NCI-H526 (cell line): ENCODE measurements at places on chromosomes 2 and 18.

- no peak for DNase-seq
These were observed 21.7 kb upstream of the CTAGE1 start for GRCh38 chr18:22439447-22439846.

GRCh38 chr2:96771796-96772618 is 11.3 kb downstream of the CNNM4 start:
- peak; percentile 36 for DNase-seq

GRCh38 chr2:220293966-220294365 is 666.5 kb downstream of the SLC4A3 start:
- no peak for DNase-seq

- no peak for DNase-seq
These were observed 51.0 kb downstream of the EMX1 start for GRCh38 chr2:72968286-72968685.

GRCh38 chr2:29276151-29276550 is 160.9 kb downstream of the CLIP4 start:
- DNase-seq, result no peak

- no peak for DNase-seq
These were observed 410.4 kb downstream of the DSC3 start for GRCh38 chr18:30632071-30632698.

- DNase-seq, result no peak
These were observed 65.8 kb downstream of the RTP5 start for GRCh38 chr2:241935314-241935713.

- no peak for DNase-seq
These were observed 13.9 kb upstream of the DSC1 start for GRCh38 chr18:31176531-31176930.

DNA sequence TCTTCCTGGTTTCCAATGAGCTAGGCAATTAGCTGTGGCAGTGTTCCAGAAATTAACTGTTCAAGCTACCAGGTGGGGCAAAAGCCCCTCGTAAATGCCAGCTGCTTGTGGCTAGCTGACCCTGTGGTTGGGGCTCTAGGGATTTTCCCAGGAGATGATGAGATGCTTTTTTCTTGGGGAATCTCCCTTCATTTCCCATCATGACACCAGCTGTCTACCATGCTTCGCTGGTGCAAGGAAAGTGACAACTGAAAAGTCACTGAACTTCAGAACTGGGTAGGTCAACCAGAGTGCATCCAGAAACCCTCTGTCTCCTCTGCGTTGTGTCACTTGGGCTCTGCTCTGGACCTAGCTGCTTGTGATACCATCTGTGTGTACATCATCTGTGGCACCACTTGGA is 386.5 kb upstream of the DCC start:
- DNase-seq, result no peak

GRCh38 chr2:173249661-173250641 is 104.7 kb upstream of the CDCA7 start:
- DNase-seq, result peak; percentile 83

DNA sequence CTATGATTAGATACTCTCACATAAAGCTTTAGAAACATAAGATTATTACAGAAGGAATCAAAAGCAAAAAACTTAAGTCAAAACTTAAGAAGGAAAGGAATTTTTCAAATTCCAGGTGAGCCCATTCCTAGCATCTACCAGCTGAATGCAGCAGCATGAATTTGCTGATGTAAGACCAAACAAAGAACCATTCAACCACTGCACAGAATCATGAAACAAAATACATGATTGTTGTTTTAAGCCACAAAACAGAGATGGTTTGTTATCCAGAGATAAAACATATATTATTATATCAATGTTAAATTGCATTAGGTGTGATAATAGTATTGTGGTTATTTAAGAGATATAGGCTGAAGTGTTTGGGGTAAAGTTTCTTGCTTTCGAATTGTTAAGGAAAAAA is 29.0 kb downstream of the PIGN start:
- DNase-seq, result no peak

GRCh38 chr2:148814143-148814859 is 60.7 kb upstream of the KIF5C start:
- no peak for DNase-seq

- no peak for DNase-seq
These were observed 28.5 kb downstream of the MAP4K3 start for GRCh38 chr2:39408351-39409136.

DNA sequence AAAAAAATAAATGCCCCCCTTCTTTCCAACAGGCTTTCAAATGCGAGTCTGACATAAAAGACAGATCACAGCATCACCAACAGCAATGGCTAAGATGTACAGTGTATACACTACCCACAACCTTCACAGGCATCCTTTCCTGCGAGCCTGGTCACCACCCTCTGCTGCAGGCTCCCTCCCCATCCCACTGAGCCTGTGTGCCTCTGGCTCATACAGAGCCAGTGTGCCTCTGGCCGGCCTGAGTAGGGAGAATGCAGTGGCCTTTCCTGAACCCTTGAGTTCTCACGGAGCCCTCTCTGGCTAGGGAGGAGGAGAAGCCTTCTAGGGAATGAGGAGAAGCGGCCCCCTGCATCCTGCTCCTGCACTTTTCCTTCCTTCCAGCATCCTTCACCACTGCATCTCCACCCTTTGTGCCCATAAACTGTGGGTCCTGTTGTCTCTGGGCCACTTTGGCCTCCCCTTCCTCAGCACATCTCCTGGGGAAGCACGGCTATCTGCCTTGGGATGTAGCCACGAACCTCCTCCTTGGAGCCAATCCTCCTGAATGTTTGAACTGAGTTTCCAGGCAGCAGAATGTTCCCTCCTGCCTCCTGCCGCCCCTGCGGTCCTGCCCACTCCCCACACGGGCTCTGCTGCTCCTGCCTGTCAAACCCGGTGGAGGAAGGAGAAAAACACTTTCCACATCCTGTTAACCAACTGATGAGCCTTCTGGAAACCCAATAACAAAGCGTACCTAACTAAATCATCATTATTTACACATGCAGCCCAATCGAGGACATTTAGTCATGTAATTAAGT is 22.5 kb downstream of the GYPC start:
- no peak for DNase-seq

DNA sequence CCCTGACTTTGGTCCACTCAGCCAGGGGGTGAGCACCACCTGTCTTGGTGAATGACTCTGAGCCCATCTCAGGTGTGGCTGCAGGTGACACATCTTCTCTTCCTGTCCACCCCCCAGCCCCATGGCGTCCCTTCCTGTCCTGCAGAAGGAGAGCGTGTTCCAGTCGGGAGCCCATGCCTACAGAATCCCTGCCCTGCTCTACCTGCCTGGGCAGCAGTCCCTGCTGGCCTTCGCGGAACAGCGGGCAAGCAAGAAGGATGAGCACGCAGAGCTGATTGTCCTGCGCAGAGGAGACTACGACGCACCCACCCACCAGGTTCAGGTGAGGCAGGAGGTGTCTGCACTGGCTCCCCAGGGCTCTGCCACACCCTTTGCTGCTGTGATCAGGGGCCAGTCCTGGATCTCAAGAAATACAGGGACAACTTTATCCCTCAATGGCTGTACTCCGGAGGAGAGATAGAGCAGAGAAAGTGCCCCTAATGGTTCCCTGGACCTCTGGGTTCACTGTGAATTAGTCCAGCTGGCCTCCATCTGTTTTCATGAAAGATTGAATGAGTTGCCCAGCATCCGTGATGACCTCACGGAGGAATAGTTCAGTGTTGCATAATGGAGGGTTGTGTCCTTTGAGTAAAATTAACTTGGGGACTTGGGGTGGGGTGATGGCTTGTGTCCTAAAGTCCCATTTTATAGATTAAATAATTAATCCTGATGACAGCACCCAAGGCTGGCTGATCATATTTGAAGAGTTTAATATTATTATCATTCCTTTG is at the start of gene NEU2:
Gene NEU2, plus strand, starts transcription at position 122 of the 770 bp plus-strand sequence. Its CDS starts 0 bp downstream, at position 122.
- DNase-seq, result no peak
